ENCODE measurements at places on chromosomes 1 and 21.

DNA sequence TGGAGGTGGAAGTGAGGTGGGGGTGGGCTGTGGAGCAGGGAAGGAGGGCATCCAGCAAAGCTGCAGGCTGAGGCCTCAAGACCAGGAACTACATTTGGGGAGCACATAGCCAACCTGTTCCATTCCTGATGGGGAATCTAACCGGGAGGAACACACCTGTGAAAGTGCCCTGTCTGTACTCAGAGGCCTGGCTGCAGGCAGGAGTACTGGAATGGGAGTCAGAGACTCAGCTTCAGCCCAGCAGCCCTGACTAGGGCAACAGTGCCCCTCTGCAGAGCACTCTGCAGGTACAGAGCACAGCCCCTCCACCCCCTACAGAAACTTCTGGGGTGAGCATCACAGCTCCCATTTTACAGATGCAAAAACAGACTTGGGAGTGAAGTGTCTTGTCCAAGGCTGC lies 126.4 kb downstream of the DMRTB1 start:
- DNase-seq = no peak

- peak; percentile 22 for DNase-seq
These were observed 237.1 kb downstream of the SLC45A1 start for GRCh38 chr1:8554956-8555534.

- DNase-seq = no peak
These were observed 3.7 kb upstream of the ALX3 start for GRCh38 chr1:110074166-110074565.

DNA sequence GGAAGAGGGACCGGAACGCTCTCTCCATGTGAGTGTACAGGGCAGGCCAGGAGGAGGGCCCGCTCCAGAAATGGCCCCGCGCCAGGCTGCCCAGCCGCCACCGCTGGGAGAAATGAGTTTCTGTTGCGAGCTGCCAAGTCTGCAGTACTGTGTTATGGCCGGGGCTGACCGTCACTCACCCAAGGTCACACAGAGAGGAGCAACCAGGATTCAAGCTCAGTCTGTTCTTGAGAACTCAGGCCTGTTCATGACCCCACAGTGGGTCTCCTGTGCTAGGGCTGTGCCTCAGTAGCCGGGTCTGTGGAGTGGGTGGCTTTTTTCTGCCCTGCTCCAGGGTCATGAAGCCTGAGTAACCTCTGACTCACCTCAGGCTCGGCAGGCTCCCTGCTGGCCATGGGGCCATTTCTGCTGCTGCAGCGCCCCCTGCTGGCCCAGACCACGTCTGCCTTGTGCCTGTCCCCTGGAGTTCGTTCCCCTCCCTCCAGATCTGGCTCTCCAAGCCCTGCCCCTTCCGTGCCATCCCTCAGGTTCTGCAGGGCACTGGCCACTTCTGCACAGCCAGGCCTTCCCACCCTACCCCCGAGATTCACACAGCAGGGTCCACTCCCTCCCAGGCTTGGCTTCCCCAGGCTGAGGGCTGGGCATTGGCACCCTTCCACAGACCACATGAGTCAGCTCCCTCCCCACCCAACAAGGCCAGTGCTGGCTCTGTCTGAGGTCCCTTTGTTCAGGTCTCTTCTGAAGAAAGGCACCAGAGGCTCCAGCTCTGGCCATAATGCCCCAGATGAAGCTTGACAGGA lies 51.8 kb downstream of the EDN2 start:
- DNase-seq = peak; percentile 85

DNA sequence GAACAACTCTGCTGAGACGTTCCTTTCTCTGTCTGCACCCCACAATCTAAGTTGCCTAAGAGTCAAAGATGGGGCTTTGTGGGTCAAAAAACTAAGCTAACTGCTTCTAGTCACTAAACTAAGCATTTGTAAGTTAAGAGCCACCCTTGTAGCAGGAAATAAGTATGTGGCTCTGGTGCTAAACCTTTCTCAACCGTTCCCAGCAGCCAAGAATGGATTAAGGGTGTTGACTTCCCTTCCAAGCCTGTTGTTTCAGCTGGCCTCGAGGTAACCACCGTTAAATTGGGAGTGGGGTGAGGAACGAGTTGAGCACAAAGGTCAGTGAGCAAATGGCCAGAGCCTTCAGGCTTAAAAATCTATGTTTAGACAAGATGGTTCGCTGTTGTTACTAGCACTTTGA lies 169.1 kb downstream of the TRIM33 start:
- DNase-seq = no peak

- peak; percentile 56 for DNase-seq
These were observed 103.0 kb downstream of the LAMC2 start for GRCh38 chr1:183289051-183289496.

- DNase-seq = peak; percentile 40
These were observed 4.9 kb upstream of the TNFRSF1B start for GRCh38 chr1:12161662-12162458.

DNA sequence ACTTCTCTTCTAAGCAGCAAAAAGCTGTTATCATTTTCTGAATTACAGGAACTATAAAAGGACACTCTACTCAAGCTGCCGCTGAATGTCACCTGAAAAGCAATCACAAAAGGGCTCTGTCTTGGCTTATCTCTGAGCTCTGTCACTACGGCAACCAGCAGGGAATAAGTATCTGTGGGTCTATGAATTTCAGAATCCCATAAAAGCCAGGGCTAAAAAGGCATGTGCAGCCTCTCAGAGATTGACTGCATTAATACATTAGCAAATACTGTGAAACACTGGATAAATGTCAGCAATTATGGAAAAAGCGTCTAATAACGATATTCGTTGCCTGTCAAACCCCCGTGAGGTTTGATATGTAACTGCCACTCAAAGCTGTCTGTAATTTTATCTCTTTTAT lies 210.2 kb upstream of the DMRTA2 start:
- DNase-seq = no peak

DNA sequence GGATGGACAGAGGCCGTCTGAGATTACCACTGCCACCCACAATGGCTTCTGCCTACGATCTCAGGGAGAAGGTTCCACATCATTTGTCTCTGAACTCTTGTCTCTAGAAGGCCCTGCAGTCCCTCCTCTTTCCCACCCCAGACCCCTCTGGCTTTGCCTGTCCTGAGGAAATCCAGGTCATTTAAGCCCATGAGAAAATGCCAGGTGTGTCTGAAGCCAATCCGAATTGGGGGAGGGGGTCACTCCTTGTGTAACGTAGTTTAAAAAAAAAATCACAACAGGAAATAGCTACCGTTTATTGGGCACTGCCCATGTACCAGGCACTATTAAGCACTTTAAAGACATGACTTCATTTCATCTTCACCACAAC lies 7.5 kb upstream of the MYOM3 start:
- no peak for DNase-seq

GRCh38 chr1:34865981-34866761 lies 6.6 kb upstream of the SMIM12 start:
- peak; percentile 82 for DNase-seq

DNA sequence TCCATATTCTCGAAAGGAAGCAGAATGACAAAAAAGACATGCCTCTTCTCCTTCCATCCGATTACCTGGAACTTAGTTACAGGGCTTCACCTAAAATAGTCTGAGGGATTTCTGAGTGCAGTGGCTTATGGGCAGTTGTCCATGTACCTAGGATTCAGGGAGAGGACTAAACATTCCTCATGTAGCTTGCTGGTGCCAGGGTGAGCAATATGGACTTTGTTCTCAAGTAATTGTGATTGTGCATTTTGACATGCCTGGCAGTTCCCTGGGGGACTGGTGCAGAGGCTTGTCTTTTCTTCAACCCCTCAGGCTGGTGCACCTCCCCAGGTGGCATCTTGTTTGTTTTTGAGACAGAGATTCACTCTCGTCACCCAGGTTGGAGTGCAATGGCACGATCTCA lies 6.1 kb upstream of the PSEN2 start:
- no peak for DNase-seq

GRCh38 chr1:178538192-178538916 lies 25.4 kb downstream of the TEX35 start:
- DNase-seq = peak; percentile 69

DNA sequence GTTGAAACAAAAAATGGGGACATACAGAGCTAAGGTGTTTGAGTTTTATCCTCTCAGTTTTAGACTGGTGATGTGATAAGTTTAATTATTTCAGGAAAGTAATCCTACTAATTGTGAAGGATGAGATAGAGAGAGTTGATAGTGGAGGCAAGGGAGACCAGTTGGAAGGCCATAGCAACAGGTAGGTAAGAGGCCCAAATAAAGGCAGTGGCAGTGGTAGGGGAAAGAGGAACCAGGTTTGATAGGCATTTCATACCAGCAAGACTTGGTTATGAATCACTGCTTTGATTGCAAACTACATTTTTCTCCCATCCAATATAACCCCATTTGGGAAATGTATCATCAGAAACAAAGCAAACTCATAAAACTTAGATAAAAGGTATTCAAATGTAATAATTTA lies 63.1 kb upstream of the SH3GLB1 start:
- DNase-seq = no peak

GRCh38 chr1:231636157-231636556 lies 9.6 kb downstream of the DISC1 start:
- peak; percentile 24 for DNase-seq

DNA sequence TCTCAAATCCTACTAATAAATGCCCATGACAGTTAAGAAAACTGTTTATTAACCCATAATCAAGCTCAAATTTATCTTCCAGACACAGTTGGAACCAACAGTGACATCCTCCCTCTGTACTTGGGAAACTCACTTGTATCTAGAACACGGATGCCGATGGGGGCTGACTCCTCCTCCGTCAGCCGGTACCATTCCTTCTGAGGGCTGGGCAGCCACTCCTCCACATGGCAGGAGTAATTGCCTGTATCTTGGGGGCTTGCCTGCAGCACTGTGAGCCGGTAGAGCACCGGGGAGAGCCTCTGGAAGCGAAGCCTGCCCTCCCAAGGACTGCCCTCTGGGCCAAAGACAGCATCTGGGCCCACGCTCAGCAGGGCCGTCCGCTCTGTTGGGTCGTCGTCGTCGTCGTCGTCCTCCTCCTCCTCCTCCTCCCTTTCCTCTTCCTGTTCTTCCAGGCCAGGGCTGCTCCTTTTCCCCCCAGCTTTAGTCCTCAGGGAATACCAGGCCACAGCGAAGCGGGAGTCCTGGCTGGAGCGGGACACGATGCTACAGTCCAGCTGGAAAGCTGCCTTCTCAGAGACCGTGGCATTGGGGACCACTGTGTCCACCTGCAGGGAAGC lies 8.5 kb upstream of the CD58 start:
- no peak for DNase-seq

- DNase-seq = no peak
These were observed 69.6 kb upstream of the SGIP1 start for GRCh38 chr1:66464351-66464750.

- no peak for DNase-seq
These were observed 19.7 kb upstream of the CA6 start for GRCh38 chr1:8925960-8926359.

- no peak for DNase-seq
These were observed 16.6 kb downstream of the DIP2A start for GRCh38 chr21:46475296-46475695.

DNA sequence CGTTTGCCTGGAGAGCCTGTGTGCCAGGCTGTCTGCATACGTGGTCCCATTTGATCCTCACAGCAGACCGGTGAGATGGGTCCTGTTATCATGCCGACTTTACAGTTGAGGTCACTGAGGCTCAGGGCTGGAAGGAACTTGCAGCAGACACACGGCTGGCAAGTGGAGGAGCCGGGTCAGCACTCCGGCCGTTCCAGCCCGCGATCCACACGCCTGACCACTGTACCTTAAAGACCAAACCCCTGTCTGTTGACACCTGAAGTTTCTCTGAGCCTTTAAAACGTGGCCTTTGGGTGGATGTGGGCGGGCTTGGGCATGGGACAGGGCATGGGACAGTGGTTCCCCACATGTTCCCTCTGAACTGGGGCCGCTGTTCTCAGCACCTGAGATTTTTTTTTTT lies 171.5 kb upstream of the TMEM51 start:
- no peak for DNase-seq

DNA sequence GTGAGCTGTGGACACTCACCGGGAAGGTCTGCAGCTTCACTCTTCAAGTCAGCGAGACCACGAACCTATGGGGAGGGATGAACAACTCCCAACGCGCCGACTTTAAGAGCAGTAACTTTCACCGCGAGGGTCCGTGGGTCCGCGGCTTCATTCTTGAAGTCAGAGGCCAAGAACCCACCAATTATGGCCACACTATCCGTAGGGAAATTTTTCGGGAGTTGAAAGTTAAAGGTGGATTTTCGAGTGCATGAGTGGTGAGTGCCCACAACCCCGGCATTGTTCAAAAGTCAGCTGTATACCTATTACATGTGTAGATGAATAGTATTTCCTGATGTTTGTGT lies 19.7 kb downstream of the EXOC8 start:
- no peak for DNase-seq

- no peak for DNase-seq
These were observed 1147.2 kb upstream of the ADGRL4 start for GRCh38 chr1:80153762-80154161.

GRCh38 chr1:33962061-33962460 lies 98.2 kb downstream of the HMGB4 start:
- DNase-seq = no peak

- peak; percentile 49 for DNase-seq
These were observed 129.9 kb upstream of the CD34 start for GRCh38 chr1:208040821-208041297.

DNA sequence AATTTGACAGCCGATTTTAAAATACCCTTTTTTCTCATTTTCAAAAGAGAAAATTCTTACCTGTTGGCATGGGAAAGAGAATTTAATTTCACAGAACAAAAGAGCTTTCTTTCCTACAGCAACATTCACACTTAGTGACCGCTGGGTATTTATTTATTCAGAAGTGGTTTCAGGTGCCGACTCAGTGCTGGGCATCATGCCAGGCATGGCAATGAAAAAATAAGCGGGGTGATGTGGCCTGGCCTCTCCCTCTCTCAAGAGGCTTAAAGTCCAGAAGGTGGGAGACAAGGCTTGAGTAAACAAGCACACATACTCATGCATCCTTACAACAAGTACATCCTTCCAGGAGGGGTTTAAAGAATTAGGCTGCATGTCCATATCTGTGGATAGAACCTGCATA lies 4.1 kb upstream of the PCP4 start:
- DNase-seq = peak; percentile 35

DNA sequence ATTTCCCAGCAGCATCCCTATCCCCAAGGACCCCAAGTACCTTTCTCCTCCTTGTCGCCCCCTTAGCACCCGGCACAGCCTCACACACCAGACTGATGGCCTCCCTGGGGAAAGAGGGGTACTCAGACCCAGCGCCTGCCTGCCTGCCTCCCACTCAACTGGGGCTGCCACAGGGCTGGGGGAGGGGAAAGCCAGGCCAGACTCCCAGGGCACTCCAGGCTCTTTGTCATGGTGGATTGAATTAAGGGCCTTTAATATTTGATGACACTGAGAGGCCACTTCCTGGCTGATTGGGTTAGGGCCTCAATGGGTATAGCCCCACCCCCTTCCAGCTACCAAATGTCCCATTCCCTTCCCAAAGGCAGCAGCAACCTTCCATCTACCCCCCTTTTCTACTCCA lies 1.8 kb downstream of the SHC1 start:
- no peak for DNase-seq
